Activated T-helper 1 cell treated with anti-CD3 and anti-CD28 coated beads, Interleukin-2, amount 50 U/mL, for 16 hours (primary cell): ENCODE measurements at places on chromosomes 7 and 10.

GRCh38 chr10:3030765-3031164, 36.6 kb upstream of the PFKP start:
- no peak for DNase-seq

GRCh38 chr7:38846280-38846679, 62.7 kb downstream of the VPS41 start:
- no peak for DNase-seq

GRCh38 chr10:131840788-131841118, 60.1 kb upstream of the PPP2R2D start:
- DNase-seq = no peak

DNA sequence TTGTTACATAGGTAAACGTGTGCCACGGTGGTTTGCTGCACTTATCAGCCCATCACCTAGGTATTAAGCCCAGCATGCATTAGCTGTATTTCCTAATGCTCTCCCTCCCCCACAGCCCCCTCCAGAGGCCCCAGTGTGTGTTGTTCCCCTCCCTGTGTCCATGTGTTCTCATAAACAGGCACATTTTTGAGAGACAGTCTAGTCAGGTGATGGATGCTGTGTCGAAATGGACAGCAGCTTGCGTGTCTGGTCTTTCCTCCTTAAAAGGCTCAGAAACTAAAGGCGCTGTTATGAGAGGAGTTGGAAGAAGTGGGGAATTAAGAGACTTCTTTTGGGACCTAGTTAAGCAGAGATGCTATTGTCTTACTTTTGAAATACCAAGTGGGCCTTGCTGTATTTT, 296.0 kb downstream of the BBS9 start:
- DNase-seq = no peak

GRCh38 chr7:107070710-107071109, 26.2 kb downstream of the PRKAR2B start:
- no peak for DNase-seq

GRCh38 chr10:63491588-63492316, 26.0 kb upstream of the JMJD1C start:
- DNase-seq = no peak

DNA sequence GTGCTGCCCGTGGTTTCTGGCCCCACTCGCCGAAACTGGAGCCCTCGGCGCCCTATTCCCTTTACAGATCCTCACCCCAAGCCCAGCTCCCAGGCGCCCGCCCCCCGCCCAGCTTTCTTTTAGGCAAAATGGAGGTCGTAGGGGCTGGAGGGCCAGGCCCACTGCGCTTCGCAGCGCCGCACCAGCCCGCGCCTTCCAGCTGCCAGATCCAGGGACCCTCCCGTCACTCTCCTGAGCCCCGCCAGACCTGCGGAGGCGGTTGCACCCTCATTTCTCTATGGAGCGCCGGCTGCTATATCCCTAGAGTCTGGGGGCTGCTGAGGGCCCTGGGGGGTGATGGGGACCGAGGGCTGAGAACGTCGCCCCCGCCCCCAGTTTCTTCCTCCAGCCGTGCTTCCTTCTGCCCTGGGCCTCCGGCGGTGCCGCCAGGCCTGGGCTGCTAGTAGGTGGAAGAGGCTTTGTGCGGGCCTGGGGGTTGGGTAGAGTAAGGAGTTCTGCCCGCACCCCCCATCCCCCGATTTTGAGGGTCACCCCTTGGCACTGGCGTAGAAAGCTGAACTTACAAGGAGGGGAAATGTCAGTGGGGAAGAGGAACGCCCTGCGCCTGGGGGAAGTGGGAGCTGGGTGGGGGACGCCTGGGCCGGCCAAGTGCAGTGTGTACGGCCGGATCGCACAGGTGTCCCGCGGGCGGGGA, 1.0 kb downstream of the GNB2 start:
- no peak for DNase-seq

DNA sequence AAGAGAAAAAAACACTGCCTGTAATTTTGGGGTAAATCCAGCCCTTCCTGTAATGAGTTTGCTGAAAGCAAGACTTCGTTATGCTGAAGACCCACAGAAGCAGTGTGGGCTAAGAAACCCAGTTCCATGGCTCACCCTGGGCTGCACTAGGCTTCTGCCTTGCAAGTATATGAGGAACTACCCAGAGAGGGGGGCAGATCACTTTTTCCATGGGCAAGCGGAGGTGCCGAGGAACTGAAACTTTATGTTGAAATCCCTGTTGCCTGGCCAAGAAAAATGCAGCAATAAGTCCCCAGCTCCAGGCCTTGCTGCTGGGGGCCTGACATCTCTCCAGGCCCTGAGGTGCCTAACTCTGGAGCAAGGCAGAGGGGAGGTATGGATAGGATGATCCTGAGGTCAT, 8.5 kb downstream of the RASSF4 start:
- DNase-seq = no peak

DNA sequence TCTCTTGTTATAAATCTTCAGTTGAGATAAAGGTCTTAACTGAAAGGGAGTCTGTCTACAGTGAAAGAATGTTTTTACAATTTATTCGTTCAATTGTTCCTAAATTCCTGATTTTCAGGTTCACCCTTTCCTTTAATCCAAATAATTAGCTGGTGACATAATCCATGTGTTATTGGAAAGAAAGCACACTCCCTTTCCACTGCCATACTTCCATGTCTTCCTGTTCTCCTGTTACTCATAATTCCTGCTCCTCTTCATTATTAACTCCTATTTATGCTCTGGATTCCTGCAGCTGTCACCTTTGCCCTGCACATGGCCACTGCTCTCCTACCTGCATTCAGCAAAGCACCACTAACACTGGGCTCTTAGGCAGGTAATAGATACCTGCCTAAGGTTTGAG, 40.0 kb upstream of the FAM3C start:
- no peak for DNase-seq

DNA sequence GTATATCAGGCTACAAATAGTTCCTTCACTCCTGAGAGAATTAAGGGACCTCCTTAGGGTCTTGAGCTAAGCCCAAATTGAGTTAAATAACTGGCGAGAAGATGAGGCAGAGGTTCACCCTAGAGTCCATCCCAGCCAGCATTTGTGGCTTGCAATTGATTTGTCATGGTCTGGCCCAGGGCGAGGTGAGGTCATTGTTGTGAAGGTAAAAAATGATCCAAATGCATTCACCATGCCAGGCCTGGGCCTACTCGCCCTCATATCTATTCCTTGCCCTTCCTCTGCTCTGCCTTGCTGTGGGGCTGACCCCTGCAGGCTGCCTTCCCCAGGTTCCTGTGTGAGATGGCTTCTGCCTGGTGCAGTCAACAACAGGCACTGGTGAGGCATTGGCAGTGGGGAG, 207.2 kb downstream of the ZNF365 start:
- DNase-seq = no peak

- no peak for DNase-seq
Measured at GRCh38 chr7:85686401-85687181, 499.7 kb upstream of the SEMA3D start.

- DNase-seq = no peak
Measured at GRCh38 chr7:7321681-7322080, 139.3 kb downstream of the C1GALT1 start.

DNA sequence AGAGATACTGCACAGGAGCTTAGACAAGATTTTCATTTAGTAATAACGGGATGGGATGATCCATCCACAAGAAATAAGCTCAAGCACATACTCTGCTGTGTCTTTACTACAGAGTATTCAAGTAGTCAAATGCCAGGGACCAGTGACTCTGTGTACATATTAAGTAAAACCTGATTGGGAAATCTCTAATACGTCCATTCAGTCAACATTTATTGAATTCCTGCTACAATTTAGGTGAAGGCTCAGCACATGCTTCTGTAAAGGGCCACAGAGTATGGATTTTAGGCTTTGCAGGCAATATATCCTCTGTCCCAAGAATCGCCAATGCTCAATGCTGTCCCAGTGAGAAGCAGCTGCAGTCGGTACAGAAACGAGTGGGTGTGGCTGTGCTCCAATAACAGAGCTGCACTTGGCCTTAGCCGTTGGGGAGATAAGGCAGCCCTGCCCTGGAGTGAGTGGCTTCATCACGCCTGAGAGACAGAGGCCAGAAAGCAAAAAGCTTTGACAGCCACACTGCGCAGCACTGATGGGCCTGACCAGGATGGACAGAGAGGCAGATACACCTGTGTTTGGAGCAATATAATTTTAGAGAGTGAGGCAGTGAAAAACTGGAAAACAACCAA, 186.8 kb downstream of the PARD3 start:
- DNase-seq = no peak

GRCh38 chr7:151454932-151455530, 15.1 kb upstream of the CRYGN start:
- no peak for DNase-seq

DNA sequence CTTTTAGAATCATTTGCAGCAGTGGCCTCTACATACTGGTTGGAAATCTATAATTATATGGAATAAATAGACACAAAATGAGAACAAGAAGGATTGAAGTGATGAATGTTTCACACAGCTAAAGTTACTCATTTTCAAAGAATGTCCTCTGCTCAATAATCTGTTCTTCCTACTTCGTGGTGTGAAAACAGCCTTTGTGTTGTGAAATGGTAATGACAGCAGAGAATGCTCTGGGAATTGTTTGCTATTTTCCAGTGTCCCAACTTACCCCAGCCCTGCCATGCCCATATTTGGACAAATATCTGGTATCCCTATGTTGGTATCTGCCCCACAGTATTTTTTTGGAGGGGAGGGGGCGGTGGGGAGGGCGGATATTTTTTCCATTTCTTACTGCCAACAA, 130.4 kb downstream of the GLI3 start:
- no peak for DNase-seq

DNA sequence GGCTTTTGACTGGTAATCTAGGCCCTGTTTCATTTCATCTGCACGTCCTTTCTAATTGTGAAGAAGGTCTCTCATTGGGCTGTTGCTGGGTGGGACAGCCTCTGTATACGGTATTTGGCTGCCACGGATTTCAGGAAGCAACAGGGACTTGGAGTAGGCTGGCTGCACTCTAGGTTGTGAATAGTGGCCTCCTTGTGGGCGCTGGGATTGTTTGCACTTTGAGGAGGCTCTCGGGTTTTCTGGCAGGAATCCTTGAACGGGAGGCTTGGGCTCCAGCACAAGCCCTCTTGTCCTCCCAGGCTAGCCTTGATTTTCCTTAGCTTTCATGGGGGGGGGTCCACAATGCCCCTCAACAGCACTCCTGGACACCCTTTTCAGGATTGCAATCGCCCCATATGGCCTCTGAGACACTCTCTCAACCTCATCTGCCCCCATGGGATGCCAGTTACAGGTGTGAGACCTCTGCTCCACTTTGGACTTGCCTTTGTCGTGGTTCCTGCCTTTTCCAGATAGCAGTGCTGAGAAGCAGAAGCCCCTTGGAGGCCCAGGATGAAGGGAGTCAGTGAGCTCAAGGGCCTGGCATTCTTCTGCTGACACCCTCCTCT, 33.9 kb upstream of the ZNF273 start:
- no peak for DNase-seq

GRCh38 chr7:41809116-41809515, 106.2 kb upstream of the INHBA start:
- DNase-seq = no peak

DNA sequence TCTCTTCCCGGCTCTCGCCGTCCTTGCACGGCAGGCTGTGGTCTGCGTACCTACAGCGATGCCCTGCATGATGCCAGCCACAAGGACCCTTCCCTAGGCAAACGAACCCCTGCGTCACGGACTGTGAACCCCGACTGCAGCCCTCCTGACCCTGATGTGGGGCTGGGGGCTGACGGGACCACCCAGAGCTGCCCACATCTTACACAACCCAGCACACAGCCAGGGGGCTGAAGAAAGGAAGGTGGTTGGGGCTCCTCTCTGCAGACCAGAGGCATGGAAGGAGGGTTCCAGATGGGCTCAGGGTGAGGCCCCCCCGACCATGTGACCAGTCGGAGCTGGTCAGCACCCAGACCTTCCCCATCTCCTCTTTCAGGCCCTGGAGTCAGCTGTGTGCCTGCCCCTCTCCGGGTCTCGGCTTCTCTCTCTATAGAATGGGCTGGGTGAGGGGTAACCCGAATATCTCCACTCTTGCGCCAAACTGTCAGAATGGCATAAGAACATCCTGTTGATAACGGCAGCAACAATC, 41.4 kb downstream of the EBF3 start:
- DNase-seq = no peak

DNA sequence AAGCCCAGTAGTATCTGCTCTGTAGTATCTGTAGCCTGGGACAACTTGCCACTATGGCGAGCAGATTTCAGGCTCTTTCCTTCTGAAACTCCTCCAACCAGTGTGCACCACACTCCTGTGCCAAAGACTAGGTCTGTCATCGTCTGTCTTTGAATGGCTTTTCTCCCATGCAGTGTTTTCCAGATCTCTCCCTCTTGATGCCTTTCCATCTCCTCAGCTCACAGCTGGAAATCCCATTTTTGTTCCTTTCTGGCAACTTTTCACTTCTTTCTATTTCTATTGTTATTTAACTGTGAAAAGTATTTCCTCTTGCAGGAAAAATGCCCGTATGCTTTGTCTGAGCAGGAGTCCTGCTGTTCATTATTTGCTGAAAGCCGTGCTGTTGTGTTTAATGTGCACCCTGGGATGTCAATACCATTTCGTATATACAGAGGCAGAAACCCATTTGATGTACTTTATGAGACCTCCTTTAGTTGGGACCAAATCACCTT, 373.7 kb downstream of the PHTF2 start:
- DNase-seq = no peak

GRCh38 chr7:3165681-3166580, 122.3 kb upstream of the CARD11 start:
- DNase-seq = no peak
